ENCODE measurements at places on chromosomes 6 and 20. TPM values are rescaled to one million over a fixed set of nuclear protein-coding genes. Genes with fewer than 3 reads are reported as not detected.

IYD gene
- polyA plus RNA-seq, result not detected

GRCh38 chr6:20411953-20412681, 10.4 kb downstream of the E2F3 start:
- no peak for DNase-seq
- no peaks in the 10 kb centered on the region for H3K36me3 ChIP-seq
- peaks cover 69% of the 10 kb centered on the region for H3K4me1 ChIP-seq

- H3K4me1 ChIP-seq, result no peaks in the 10 kb centered on the region
- DNase-seq, result no peak
- H3K27me3 ChIP-seq, result no peaks in the 10 kb centered on the region
- H3K36me3 ChIP-seq, result no peaks in the 10 kb centered on the region
- H3K4me3 ChIP-seq, result no peak overlapping the region
These were observed 154.2 kb downstream of the DLL1 start for GRCh38 chr6:170136541-170137175.

CRISP2 gene
- polyA plus RNA-seq, result not detected

GRCh38 chr6:43465948-43466347, 10.6 kb upstream of the DLK2 start:
- H3K4me3 ChIP-seq, result no peak overlapping the region
- DNase-seq, result no peak
- no peaks in the 10 kb centered on the region for H3K36me3 ChIP-seq
- H3K27ac ChIP-seq, result no peak overlapping the region
- peaks cover 11% of the 10 kb centered on the region for H3K27me3 ChIP-seq

DNA sequence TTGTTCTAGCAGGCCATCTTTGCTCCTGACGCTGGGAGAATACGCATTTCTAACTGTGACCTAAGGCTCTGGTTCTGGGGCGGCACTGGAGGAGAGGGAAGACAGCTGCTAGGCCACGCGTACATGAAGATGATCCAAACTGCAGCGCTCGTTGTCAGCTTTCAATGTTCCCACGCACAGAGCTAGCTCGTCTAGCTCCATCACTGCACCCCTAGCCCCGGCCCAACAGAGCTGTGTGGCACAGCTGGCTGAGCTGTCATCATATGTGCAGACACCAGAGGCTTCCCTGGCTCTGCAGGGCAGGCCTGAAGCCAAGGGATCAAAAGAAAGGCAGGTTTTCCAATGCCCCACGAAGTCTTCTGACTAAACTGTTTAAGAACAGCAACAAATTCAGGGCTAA, 124.7 kb downstream of the IRF4 start:
- peaks cover 7% of the 10 kb centered on the region for H3K4me1 ChIP-seq
- no peak overlapping the region for H3K4me3 ChIP-seq
- no peaks in the 10 kb centered on the region for H3K27me3 ChIP-seq
- H3K36me3 ChIP-seq, result no peaks in the 10 kb centered on the region

DNA sequence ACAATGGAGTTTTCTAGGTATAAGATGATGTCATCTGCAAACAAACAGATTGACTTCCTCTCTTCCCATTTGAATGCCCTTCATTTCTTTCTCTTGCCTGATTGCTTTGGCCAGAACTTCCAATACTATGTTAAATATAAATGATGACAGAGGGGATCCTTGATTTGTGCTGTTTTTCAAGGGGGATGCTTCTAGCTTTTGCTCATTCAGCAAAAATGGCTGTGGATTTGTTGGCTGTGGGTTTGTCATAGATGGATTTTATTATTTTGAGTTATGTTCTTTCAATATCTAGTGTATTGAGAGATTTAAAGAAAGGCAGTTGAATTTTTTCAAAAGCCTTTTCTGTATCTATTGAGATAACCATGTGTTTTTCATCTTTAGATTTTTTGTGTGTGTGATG, 662.4 kb upstream of the EYS start:
- no peak overlapping the region for H3K27ac ChIP-seq
- no peaks in the 10 kb centered on the region for H3K4me1 ChIP-seq
- no peaks in the 10 kb centered on the region for H3K36me3 ChIP-seq
- no peaks in the 10 kb centered on the region for H3K27me3 ChIP-seq
- no peak for DNase-seq
- H3K4me3 ChIP-seq, result no peak overlapping the region

- no peaks in the 10 kb centered on the region for H3K36me3 ChIP-seq
- H3K4me1 ChIP-seq, result no peaks in the 10 kb centered on the region
- H3K4me3 ChIP-seq, result no peak overlapping the region
- no peaks in the 10 kb centered on the region for H3K27me3 ChIP-seq
These were observed 28.3 kb downstream of the MAS1 start for GRCh38 chr6:159919011-159919511.

DNA sequence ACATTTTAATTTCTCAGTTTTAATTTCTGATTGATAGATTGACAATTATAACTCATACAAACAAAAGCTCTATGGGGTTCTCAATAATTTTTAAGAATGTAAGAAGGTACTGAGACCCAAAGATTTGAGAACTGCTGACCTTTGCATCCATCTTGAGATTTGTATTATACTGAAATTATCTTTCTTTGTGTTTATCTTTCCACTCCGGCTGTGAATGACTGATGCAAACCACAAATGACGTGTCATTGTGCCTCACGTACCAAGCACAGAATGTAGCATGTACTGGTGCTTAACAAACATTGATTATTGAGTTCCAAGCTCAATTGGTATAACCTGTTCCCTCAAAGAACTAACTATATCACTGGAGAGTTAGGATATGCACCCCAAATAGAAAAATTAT, 152.1 kb upstream of the SMLR1 start:
- H3K4me1 ChIP-seq, result no peaks in the 10 kb centered on the region
- no peak overlapping the region for H3K4me3 ChIP-seq
- no peak overlapping the region for H3K27ac ChIP-seq
- H3K36me3 ChIP-seq, result no peaks in the 10 kb centered on the region

DYNLT2 gene
- polyA plus RNA-seq, result 0.67 TPM

DNA sequence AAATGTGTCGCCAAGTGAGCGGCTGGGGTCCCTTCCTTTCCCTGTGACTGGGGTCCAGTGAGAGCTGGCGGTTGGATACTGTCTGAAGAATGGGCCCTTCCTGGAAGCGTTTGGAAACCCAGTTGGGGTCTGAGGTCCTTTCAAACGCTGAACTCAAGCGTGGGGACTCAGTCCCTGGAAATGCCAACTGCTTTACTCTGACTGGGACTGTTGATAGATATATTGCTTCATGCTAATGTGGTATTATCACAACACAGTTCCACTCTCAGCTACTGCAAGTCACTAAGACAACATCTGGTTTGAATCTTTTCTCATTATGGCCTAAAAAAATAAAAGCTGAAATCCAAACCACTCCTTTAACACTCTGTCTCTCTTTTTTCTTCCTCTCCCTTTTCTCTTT, 23.7 kb upstream of the PSMF1 start:
- H3K4me1 ChIP-seq, result no peaks in the 10 kb centered on the region
- H3K27me3 ChIP-seq, result no peaks in the 10 kb centered on the region
- H3K36me3 ChIP-seq, result no peaks in the 10 kb centered on the region
- no peak for DNase-seq

DNA sequence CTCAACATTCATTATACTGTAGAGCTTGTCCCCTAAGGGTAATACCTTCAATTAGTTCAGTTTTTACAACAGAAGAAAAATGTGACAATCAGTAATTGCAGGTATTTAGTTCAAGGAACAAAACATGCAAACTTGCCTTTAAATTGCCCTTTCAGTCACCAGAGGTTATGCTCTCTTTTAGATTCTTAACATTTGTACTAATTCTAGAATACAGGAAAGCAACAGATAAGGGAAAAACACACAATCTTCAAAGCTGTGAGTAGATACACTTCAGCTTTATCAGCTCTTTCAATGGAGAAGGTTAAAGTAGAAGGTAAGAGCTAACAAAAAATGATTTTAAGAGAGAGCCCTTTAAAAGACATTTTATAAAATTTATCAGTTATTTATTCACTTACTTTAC, 173.1 kb downstream of the HS3ST5 start:
- H3K27ac ChIP-seq, result no peak overlapping the region
- H3K4me3 ChIP-seq, result no peak overlapping the region
- no peak for DNase-seq
- no peaks in the 10 kb centered on the region for H3K36me3 ChIP-seq

PRDM13 gene
- polyA plus RNA-seq, result 0.14 TPM

DNA sequence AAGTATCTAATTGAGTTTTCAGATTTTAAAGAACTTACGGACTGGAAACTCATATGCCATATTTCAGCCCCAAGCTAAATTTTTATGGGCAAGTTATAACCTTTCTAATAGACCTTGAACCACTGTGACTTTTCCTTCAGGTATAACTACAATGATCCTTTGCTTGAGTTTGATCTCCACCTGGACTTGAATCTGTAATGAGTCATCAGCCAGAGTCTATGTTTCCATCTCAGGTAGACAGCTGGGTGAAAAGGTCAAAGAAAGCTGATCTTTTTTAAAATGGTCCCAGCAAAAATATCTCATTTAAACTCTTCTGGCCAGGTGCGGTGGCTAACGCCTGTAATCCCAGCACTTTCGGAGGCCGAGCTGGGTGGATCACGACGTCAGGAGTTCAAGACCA, 88.4 kb upstream of the SGK1 start:
- no peak overlapping the region for H3K4me3 ChIP-seq
- H3K27ac ChIP-seq, result no peak overlapping the region
- H3K27me3 ChIP-seq, result no peaks in the 10 kb centered on the region
- DNase-seq, result no peak
- H3K4me1 ChIP-seq, result no peaks in the 10 kb centered on the region

DNA sequence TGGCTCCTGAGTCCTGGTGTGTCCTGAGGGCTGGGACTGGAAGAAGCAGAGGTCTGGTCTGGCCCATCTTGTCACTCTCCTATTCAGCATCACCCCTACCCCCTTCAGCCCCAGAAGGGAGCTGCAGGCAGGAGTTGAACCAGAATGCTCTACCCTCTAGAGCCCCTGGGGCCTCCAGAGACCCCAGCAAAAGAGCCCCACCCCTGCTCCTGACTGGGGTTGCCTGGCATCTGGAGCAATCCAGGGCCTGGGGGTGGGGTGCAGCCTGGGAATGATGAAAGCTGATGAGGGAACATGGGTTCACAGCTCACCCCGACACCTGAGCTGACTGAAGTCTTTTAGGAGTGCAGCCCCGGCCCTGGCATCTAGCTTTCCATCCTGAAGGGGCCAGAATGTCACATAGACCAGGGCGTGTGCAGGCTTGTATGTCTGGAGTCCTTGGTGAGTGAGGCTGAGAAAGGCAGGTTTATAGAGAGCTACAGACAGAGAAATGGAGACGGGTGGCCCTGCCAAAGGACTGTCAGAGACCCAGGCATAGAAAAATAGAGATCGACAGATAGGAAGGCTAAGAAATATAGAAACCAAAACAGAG, 12.2 kb downstream of the FGD2 start:
- H3K36me3 ChIP-seq, result no peaks in the 10 kb centered on the region
- no peaks in the 10 kb centered on the region for H3K27me3 ChIP-seq
- DNase-seq, result no peak
- peaks cover 34% of the 10 kb centered on the region for H3K4me1 ChIP-seq
- H3K4me3 ChIP-seq, result no peak overlapping the region

- peaks cover 38% of the 10 kb centered on the region for H3K36me3 ChIP-seq
- H3K4me3 ChIP-seq, result no peak overlapping the region
- H3K27ac ChIP-seq, result no peak overlapping the region
- no peak for DNase-seq
These were observed 20.8 kb downstream of the TBC1D7 start for GRCh38 chr6:13307508-13307995.

DLL1 gene
- 0.49 TPM for polyA plus RNA-seq

BNIP5 gene
- not detected for polyA plus RNA-seq

KCNK16 gene
- polyA plus RNA-seq, result not detected

GRCh38 chr20:24731312-24731711, 217.8 kb upstream of the CST7 start:
- H3K27ac ChIP-seq, result no peak overlapping the region
- H3K4me3 ChIP-seq, result no peak overlapping the region
- no peak for DNase-seq
- H3K4me1 ChIP-seq, result no peaks in the 10 kb centered on the region
- H3K27me3 ChIP-seq, result no peaks in the 10 kb centered on the region

BRPF3 gene
- 8.4 TPM for polyA plus RNA-seq

GRCh38 chr20:51791626-51792025, 10.7 kb downstream of the SALL4 start:
- no peak overlapping the region for H3K27ac ChIP-seq
- no peak overlapping the region for H3K4me3 ChIP-seq
- no peaks in the 10 kb centered on the region for H3K4me1 ChIP-seq
- no peaks in the 10 kb centered on the region for H3K27me3 ChIP-seq

DNA sequence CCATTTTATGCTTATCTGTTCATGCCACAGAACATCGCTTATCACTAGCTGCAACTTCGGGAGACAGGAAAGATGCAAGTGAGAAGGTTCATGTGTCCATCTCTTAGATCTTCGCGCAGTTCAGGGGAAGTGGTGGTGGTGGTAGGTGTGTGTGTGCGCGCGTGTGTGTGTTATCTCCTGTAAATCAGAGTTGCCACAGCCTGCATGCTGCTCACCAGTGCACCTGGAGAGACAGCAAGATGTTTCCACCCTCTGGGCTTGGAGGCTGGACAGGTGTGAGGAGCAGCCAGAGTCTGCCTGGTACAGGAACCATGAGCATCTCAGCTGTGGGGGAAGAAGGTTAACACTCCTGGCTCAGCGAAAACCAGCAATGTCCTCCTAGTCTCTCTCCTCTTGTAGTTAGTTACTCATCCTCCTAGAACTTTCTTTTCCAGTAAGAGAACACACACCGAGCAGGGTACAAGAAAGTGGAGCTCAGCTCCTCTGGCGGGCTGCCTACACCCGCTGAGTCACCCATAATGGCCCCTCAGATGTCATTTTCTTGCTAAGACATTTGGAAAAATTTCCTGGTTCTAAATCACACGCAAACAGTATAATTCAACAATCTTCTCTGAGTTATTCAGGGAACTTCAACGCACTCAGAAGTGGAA, 5.1 kb upstream of the TUBB1 start:
- H3K27me3 ChIP-seq, result no peaks in the 10 kb centered on the region
- no peak overlapping the region for H3K4me3 ChIP-seq
- DNase-seq, result no peak
- peaks cover 34% of the 10 kb centered on the region for H3K4me1 ChIP-seq
- no peak overlapping the region for H3K27ac ChIP-seq

SAYSD1 gene
- 15.6 TPM for polyA plus RNA-seq

DNA sequence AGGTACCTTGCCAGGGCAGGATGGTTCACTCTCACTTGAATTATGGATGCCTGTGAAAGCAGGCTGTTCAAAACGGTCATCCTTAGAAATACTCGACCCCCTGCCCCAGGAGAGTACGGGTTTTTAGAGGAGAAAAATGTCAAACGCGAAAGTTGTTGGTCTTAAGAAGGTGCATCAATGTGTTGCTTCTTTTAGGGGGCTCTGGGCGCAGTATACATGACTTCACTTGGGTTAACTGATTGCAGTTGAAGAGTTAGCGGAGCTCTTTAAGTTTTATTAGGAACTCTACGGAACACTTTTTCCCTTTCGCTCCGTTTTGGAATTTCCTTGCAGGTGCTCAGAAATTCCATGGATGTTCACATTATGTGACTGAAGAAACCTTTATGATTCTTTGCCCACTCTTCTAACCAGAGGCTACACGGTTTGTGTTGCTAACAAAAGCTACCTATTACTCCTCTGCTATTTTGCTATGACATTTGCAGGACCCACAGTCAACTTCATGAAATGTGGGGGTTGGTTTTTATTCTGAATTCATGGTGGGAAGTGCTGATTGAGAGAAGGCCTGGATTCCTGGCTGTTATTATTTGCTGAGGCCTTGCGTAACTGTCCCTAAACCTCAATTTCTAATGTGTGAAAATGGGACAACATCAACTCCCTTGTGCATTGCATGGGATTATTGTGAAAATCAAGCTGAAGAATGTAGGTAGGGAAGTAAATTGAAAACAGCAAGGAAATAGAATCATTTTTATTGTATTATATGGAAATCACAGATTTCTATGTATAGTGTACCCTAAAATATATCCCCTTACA, 845 bp downstream of the ENPP1 start:
- no peak overlapping the region for H3K27ac ChIP-seq
- peaks cover 4% of the 10 kb centered on the region for H3K27me3 ChIP-seq
- no peak for DNase-seq
- peaks cover 7% of the 10 kb centered on the region for H3K4me1 ChIP-seq
